ENCODE measurements at places on chromosomes 11 and 22. TPM values are rescaled to one million over a fixed set of nuclear protein-coding genes. Genes with fewer than 3 reads are reported as not detected.

GRCh38 chr11:4156571-4156970, 62.0 kb downstream of the RRM1 start:
- DNase-seq, result no peak

DNA sequence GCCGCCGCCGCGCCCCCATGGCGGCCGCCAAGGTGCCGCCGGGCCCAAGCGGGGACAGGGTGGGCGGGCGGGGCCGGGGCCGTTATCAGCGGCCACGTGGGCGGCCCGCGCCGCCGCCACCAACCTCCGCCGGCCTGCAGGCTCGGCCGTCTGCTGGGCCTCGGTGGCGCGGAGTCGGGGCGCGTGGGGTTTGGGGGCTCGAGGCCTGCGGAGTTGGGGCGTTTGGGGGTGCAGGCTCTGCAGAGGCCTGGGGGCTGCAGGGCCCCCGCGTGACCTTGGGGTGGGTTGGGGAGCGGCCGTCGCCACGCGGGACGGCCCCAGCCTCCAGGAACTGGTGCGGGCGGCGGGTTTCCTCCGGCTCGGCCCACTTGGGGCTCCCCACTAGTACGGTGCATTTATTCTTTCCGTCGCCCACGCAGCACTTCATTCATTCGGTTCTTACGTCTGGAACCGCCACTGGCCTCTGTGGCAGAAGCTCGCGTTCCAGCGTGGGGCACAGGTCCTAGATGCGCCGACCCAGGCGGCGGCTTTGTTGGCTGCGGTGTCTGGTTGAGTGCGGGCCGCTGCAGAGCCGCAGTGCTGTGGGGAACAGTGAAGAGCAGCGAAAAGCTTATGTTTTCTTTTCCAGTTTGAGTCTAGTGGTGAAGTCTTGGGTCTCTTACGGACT, 740 bp upstream of the TRMT2A start:
- DNase-seq, result peak; percentile 25

GRCh38 chr11:12540075-12540680, 134.0 kb upstream of the TEAD1 start:
- peak; percentile 73 for DNase-seq

RASSF10 gene
- total RNA-seq, result not detected

DNA sequence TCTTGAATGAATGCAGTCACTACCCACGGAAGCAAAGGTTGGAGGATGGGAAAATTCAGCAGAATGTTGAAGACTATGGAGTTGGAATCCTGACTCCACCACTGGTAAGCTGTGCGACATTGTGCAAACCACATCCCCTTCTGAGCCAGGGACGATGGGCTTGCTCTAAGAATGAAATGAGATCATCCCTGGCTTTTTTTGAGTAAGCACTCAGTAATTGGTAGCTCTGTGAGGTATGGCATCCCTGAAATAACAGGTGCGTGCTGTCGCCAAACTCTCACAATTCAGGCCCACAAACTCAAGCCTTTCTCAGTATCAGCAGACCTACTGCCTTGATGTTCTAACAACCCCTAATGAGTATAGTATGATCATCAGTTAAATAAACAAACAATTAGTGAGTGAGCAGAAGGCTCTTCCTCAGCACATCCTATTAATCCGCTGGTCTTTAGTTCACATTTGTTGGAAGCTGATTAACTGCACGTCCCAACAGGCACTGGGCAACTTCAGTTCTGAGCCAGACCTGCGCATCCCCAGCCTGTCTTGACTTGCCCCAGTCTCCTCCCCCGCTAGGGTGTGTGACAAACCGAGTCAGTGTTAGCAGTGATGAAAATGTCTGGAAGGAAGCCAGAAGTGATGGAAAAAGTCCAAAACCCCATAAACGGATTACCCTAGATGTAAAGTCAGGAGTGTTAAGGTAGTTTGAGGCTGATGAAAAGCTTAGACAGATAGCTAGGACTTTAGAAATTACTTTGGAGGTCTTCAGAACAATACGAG, 235.5 kb downstream of the GRIK4 start:
- no peak for DNase-seq

DNA sequence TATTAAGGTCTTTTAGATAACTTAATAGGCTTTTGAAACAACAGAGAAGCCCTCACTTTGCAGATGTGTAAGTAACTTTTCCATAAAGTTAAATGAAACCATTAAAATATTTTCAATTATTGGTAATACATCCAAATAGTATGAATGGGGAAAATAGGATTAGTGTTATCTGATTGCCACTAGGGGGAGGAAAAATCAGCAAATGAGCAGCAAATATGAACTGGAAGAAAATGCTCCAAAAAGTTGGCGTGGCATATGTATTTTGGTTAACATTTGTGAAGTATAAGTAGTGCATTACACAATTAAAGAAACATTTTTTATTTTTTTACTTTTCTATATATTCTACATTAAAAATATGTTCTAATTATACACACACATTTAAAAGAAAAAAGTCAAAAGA, 259.8 kb upstream of the ANO5 start:
- no peak for DNase-seq

GRCh38 chr11:79546351-79546750, 105.5 kb upstream of the TENM4 start:
- no peak for DNase-seq

EMID1 gene
- total RNA-seq, result 0.54 TPM

- no peak for DNase-seq
Observed at GRCh38 chr22:22092101-22092500, 109.5 kb upstream of the TOP3B start.

DNA sequence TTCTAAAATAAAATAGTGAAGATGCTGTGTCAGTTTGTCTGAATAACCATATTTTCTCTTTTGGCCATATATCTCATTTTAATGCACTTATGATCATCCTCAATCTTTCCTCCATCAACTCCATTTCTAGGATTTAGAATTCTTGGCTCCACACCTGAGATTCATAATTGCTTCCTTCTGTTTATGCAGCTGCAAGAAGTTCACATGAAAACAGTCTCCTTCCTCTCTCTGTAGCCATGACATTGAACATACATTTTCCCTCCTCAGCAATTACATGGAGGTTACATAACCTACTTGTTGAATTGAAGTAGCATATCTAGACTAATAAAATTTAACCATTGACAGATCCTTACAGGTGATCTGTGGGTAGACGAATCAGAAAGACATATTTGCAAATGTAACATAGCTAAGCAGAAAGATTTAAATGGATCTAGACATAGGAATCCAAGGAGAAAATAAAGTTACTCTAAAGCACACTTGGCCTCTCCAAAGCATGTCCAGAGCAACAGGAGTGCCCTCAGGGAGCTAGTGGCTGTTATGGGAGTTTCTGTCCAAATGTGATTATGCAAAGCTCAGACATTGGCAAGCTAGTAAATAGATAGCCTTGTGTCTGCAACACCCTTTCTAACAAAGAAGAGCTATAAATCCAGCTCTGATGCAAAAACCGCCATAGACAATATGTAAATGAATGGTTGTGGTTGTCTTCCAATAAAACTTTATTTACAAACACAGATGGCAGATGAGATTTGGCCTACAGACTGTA, 119.9 kb upstream of the MPPED2 start:
- DNase-seq, result no peak

PDGFB gene
- total RNA-seq, result not detected

- no peak for DNase-seq
Observed at GRCh38 chr22:46214149-46214548, 35.9 kb downstream of the CDPF1 start.

SLC7A4 gene
- not detected for total RNA-seq

DNA sequence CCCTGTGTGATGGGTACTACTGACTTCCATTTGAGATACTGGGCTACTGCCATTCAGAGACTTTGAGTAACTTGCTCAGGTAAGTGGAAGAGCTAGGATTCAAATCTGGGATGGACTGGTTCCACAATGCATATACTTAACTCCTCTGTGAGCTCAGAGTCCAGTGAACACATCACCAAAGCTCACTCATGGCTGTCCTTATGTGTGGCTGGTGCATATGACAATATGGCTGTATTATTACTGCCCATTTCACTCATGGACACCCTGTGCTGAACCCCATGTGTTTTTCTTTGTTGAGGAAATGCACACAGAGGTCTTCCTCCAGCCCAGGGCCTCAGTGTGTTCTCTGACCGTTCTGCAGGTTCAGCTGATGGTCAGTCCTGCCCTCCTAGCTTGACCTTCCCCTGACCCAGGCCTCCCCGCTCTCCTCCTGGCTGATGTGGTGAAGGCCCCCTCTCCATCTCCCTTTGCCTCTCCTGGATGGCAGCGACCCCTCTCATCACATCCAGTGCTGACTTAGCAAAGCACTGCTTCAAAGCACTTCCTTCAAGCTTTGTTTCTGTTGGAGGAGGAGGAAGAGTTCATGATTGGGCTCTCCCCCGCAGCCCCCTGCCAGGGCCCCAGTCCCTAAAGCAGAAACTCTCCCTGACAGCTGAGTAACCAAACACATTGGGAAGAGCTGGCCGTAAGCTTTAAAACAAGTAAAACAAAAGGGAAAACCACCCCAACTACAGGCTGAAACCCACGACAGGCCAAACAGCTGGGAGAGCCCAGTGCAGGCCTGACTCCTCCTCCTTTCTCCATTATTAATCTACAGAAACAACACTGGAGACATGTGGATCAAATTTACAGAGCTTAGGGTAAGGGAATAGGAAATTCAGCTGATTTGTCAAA, 101.2 kb downstream of the NAT10 start:
- DNase-seq, result no peak

CSNK2A3 gene
- total RNA-seq, result 3.9 TPM

TRIM6 gene
- 5.0 TPM for total RNA-seq

- DNase-seq, result no peak
Observed at GRCh38 chr11:62678433-62678769, 472 bp downstream of the UBXN1 start.

CCDC188 gene
- not detected for total RNA-seq

CARD16 gene
- total RNA-seq, result 7.9 TPM

- DNase-seq, result no peak
Observed at GRCh38 chr11:26073646-26074045, 258.3 kb upstream of the ANO3 start.

GRCh38 chr22:19239464-19239863, 52.1 kb downstream of the CLTCL1 start:
- DNase-seq, result no peak

GRCh38 chr11:67780056-67780455, 105.6 kb upstream of the ALDH3B2 start:
- no peak for DNase-seq

TTC36 gene
- total RNA-seq, result not detected

OR5T2 gene
- total RNA-seq, result not detected

- DNase-seq, result peak; percentile 43
Observed at GRCh38 chr11:132941024-132941646, 591.2 kb downstream of the OPCML start.

- DNase-seq, result peak; percentile 10
Observed at GRCh38 chr11:130178441-130179339, 19.1 kb downstream of the ST14 start.

DNA sequence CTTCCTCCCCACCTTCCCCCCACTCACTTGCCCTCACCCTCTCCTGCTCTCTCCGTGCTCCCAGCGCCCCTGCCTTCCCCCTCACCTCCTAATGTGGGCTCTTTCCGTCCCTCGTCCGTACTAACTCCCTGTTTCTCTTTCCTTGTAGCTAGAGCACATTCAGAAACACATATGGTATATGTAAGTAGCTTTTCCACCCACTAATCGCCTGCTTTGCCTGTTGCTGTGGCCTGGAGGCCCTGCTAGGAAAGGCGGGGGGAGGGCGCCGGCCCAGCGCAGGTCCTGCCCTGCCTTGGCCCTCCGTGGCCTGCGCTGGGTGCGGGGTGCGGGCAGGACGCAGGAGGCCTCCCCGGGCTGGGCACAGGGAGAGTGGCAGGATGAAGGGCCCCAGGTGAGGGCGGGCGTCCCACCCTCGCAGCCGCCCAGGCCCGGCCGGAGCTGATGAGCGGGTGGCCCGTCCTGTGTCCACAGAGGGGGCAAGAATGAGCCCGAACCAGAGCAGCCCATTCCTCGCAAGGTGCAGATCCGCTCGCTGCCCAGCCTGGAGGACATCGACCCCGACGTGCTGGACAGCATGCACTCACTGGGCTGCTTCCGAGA, 41.7 kb downstream of the MOB2 start:
- no peak for DNase-seq

- DNase-seq, result no peak
Observed at GRCh38 chr11:29916040-29916439, 100.8 kb downstream of the KCNA4 start.

IL18BP gene
- total RNA-seq, result 0.83 TPM

- DNase-seq, result no peak
Observed at GRCh38 chr11:71396548-71397123, 51.6 kb downstream of the DHCR7 start.

GRCh38 chr11:103395612-103396011, 286.4 kb downstream of the DYNC2H1 start:
- peak; percentile 69 for DNase-seq

- DNase-seq, result no peak
Observed at GRCh38 chr22:47052236-47053012, 290.0 kb downstream of the TBC1D22A start.

DNA sequence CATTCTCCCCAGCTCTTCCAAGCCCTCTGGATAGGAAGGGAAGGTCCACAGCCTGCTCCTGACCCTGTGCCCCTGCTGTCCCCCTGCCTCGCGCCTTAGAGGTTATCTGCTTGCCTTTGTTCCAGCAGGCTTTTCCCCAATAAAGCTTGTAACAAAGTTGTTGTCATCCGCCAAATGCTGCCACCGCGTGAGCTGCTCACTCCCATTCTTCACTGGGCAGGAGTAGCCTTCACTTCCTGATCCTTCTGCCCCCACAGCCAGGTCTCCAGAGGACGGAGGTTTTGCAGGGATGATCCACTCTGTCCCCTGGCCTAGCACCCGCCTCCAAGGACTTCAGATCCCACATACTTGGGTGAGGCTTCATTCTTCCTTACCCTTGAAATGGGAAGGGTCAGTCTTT, 94.0 kb upstream of the RASSF10 start:
- DNase-seq, result no peak

CRYBA4 gene
- total RNA-seq, result not detected

- DNase-seq, result peak; percentile 51
Observed at GRCh38 chr22:37229805-37230672, 14.0 kb downstream of the RAC2 start.

LINC01488 gene
- not detected for total RNA-seq

- no peak for DNase-seq
Observed at GRCh38 chr11:79392161-79392560, 48.7 kb downstream of the TENM4 start.

- no peak for DNase-seq
Observed at GRCh38 chr22:44483878-44484277, 14.2 kb downstream of the RTL6 start.

OR5AS1 gene
- not detected for total RNA-seq

DNA sequence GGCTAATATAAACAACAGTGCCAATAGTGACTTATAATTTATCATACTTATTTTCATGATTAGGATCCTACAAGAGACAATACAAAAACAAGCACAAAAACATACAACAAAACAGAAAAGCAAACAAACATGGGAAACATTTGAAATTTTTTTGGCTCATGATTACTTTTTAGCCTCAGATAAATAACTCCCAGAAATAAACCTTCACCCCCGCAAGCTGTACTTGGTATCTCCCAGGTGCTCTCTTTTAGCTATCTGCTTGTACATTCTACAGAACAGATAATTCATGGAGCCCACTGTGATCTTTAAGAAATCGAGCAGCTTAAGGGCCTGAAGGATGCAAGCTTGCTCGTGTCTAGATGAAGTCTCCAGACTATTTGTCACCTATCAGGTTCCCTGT, 883 bp downstream of the NXPE4 start:
- DNase-seq, result no peak
